Naive B cell (primary cell): ENCODE measurements at places on chromosomes 1 and 21.

GRCh38 chr1:22139066-22139594 lies 3.8 kb downstream of the WNT4 start:
- no peak for DNase-seq

- no peak for DNase-seq
Observed at GRCh38 chr21:45386728-45387371, 18.1 kb upstream of the COL18A1 start.

DNA sequence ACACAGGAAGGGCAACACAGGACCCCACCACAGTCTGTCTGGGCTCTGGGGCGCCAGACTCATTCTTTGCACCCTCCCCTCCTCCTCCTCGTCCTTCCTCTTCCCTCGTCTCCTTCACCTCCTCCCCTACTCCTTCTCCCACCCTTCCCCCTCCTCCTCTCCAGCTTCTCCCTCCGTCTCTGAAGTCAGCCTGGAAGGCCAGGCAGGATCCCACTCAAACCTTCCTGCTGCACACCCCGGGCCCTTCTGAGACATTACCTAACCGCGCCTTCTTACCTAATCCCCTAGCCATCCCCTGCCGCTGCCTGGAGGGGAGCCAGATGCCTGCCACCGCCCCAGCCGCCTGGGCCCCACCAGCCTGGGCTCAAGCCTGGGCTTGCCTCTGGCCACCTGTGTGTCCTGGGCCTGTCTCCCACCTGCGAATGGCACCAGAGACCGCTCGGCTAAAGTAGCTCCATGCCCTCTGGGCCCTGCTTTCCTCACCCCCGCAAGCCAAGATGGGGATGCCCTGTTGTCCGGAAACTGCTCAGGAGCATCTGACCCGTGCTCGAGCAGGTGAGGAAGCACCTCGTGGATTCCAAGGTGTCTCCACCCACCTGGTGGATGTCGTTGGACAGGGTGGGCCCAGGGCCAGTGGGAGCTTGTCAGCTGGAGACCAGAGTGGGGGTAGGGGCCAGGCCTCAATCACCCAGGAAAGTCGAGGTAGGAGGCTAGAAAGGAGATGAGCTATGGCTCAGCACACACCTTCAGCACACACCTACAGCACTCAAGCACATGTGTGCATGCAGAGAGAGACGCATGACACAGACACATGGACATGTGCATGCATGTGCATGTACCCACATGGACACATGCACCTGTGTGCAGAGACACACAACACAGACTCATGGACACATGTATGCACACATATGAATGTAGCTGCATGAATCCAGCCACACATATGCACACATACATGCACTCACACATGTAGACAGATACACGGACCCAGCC lies 31.9 kb downstream of the WNT9A start:
- no peak for DNase-seq

- no peak for DNase-seq
Observed at GRCh38 chr1:201025571-201026002, 2.1 kb upstream of the KIF21B start.

- no peak for DNase-seq
Observed at GRCh38 chr1:43711524-43712386, 4.4 kb downstream of the ST3GAL3 start.

GRCh38 chr1:29186252-29186651 lies 4.6 kb upstream of the SRSF4 start:
- no peak for DNase-seq

DNA sequence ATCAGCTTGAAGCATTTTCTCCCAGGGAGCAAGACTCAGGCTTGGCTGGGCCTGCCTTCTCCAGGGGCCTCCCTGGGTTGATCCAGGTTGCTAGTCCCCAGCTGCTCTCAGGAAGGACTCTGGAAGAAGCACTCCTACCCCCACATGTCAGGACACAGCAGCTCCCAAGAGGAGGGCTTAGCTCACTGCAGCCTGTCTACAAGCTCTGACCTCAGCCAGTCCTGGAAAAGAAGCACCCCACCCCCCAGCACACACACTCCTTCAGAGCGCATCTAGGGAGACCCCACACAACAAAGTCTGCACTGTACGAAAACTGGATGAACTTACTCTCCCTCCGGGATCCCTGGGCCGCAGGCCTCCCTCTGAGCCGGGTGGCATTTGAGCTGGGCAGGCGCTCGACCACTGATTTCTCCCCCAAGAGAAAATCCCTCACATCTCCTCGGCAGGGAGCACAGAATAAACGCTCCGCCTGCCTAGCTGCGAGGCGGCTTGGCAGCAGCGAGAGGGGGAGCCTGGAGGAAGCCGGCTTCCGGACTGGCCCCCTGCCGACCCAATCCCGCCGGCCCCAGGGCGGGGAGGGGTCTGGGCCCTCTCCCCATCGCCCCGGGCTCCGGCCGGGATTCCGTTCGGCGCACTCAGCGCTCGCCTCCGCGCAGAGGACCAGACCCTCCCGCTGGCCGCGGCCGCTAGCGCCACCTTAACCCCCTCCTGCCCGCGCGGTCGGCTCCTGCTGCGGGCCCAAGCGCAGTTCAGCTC lies at the start of gene KCNA2:
Gene KCNA2, minus strand, starts transcription at position 458 of the 756 bp plus-strand sequence. CDS start 1,576 bp downstream, outside the sequence.
- DNase-seq, result no peak

DNA sequence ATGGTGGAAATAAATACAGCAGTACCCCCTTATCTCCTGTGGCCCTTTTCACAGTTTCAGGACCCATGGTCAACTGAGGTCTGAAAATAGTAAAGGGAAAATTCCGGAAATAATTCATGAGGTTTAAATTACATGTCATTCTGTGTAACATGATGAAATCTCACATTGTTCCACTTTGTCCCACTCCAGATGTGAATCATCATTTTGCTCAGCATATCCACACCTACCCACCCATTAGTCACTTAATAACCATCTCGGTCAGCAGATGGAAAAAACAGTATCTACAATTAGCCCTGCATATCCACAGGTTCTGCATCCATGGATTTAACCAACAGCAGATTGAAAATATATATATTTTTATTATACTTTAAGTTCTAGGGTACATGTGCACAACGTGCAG lies 86.9 kb upstream of the GORAB start:
- no peak for DNase-seq

- no peak for DNase-seq
Observed at GRCh38 chr1:203126151-203126865, 1.2 kb upstream of the ADORA1 start.

GRCh38 chr1:18814425-18814824 lies 45.0 kb downstream of the TAS1R2 start:
- no peak for DNase-seq

- DNase-seq, result no peak
Observed at GRCh38 chr1:91080650-91081049, 58.8 kb upstream of the ZNF644 start.

- DNase-seq, result no peak
Observed at GRCh38 chr1:10895621-10896020, 99.2 kb upstream of the CASZ1 start.

GRCh38 chr1:1264868-1265272 lies 8.8 kb downstream of the UBE2J2 start:
- no peak for DNase-seq

DNA sequence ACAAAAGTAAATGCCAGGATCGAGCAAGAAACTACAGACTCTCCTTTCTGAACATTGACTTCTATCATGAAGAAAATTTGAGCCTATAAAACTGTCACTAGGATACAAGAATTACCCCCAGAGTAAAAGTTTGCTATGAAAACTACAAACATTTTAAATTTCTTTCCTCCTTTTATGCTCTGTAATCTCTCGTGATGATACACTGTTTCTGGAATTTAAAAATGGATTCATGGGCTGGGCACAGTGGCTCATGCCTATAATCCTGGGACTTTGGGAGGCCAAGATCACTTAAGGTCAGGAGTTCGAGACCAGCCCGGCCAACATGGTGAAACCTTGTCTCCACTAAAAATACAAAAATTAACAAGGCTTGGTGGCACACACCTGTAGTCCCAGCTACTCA lies 181.3 kb downstream of the ZNF281 start:
- no peak for DNase-seq

DNA sequence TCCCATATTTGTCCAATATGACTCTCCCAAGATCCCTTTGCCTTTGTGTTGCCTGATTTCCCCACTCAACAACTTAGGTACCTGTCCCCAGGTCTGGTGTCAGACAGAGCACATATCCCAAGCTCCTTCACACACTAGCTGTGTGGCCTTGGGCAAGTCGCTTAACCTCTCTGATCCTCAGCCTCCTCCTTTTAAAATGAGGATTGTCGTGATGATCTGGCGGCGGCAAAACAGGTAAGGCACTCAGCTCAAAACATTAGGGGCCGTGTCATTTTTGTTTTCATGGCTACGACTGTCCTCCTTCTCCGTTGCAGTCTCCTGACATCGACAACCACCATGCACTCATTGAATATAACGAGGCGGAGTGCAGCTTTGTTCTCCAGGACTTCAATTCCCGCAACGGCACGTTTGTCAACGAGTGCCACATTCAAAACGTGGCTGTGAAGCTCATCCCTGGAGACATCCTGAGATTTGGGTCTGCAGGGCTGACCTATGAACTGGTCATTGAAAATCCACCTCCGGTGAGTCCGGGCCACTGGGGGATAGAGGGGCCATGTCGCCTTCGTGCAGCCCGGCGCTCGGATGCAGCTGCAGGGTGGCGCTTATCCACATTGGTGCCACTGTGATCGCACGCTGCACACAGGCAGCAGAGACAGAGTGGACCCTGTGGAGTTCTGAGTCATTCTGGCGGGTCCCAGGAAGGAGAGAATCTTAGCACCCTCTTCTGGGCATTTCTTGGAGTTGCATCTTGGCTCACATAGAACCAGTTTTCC lies 25.2 kb downstream of the FHAD1 start:
- DNase-seq, result no peak

DNA sequence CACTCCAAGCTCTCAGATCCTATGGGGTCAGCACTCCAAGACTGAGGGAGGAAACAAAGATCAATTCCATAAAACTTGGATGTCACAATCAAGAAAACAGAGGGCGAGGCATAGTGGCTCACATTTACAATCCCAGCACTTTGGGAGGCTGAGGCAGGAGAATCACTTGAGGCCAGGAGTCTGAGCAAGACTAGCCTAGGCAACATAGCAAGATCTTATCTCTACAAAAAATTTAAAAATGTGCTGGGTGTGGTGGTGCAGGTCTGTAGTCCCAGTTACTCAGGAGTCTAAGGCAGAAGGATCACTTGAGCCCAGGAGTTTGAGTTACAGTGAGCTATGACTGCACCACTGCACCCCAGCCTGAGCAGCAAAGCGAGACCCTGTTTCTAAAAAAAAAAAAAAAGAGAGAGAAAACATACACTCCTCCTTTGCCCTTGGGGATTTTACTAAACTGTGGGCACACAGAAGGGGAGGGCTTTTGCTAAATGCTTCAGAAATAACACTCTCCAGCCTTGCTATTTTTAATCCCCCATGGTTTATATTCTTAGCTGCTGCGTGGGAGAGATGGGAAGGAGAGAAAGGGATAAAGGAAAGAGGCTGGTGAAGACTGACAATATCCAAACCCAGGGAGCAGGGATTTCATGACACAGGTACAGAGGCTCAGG lies 18.1 kb downstream of the ARHGEF2 start:
- no peak for DNase-seq

DNA sequence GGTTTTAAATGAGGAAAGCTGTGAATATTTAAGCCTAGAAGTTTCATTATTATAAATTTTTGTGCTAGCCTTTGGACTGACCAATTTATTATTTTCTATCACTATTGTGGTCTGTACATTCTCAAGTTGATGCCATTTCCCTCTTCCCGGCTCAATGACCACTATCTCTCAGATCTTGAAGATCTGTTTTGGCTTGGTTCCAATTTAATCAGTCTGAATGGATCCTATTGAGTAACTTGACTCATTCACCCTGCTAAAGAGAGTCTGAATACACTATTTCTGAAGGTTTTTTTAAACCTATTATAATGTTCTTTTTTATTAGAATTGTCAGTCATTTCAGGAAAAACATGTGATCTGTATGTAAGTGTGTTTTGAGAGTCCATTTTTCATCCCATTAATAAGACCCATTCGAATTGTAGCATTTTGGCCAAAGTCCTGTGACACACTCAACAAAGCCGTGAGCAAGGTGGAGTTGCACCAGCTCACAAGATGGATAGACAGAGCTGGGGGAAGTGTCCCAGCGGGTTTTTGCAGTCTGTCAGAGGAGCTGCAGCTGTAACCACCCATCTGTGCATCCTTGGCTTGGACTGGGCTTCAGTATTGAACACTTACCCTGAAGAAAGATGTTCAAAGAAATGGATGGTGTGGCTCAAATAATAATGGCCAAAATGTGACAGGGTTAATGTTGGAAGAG lies 145.6 kb downstream of the NFIA start:
- no peak for DNase-seq

DNA sequence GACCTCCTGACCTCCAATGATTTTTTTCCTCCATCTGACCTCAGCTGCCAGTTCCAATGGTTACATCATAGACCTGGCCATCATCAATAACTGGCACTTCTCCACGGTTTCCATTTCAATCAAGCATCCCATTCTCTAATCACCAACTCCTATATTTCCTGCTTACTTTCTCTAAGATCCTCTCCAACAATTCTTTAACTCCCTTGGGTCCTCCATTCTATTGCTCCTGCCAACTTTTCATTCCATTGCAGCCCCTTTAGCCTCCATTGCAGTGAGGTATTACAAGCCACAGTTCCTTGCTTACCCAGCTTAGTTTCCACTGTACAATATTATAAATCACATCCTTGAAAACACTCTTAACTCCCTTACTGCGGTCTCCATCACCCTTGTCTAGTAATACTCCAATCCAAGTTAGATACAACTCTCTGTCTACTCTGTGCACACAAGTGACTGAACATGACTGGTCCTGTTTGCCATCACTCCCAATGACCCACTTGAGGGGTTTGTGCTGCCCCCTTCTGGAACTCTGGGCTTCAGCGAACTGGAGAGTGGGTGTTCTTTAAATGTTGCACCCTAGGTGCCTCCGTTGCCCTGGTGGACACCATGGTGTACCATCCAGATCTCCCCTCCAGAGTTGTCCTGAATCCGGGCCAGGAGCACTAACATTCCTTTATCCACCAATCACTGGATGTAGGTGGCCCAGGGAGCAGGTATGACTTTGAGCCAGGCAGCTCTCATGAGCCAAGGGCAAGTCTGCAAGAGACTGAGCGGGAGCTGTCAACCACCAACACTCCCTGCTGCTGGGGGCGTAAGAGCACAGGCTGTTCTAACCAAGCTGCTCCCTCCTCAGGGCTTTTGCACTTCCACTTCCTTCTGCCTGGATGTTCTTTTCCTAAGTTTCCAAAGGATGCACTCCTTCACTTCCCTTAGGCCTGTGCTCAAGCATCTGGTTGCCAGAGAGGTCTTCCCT lies 3.7 kb upstream of the FNDC7 start:
- DNase-seq, result no peak

GRCh38 chr1:223479718-223480425 lies 86.7 kb downstream of the CCDC185 start:
- DNase-seq, result no peak

DNA sequence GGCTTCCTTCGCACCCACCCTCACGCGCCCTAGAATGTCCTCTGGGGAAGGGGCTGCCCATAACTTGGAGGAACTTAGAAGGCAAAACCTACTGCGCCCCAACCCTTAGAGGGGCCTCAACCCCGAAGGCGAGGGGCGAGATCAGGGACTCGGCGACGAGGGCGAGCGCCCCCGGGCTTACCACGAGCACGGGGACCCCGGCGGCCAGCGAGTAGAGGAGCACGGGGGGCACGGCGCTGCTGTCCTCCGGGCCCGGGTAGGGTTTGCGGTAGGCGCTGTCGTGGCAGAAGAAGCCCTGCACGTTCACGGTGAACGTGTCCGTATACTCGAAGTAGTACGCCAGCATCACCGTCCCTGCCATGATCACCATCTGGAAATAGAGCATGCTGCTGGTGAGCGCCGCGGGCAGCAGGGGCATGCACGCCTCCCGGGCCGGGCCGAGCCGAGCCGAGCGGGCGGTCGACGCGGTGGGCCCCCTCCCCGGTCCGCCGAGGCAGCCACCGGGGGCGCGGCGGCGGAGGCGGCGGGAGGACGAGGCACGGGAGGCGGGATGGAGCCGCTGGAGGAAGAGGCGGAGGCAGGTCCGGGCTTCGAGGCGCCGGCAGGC lies 304 bp downstream of the PLPPR5 start:
- no peak for DNase-seq

- DNase-seq, result no peak
Observed at GRCh38 chr1:63914241-63914640, 140.4 kb downstream of the ROR1 start.
